Left colon (tissue), 2 donors: ENCODE measurements at places on chromosomes 16 and 17.
A peak's percentile ranks its signal among the peaks of the same experiment; 100 is the strongest.

DNA sequence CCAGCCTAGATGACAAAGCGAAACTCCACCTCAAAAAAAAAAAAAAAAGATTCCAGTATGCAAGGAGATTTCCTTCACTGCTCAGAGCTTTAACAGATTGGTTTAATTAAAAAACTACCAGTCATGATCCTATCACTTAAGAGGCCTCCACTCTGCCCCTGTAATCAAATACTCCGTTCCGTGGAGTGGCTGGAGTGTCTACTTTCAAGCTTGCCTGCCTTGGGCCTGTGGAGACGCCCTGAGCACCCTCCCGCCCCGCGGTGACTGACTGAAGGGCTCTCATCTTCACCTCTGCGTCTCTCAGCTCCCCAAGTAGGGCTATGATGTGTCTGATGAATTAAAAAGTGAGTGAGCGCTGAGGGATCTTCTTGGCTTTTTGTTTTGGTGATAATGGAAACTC lies 25.3 kb upstream of the TRPV3 start:
- DNase-seq, result no peak

GRCh38 chr17:79930062-79930876 lies 91.0 kb upstream of the CBX4 start:
- DNase-seq, result no peak

- DNase-seq, result no peak
These were observed 11.5 kb downstream of the TAC4 start for GRCh38 chr17:49836111-49837030.

DNA sequence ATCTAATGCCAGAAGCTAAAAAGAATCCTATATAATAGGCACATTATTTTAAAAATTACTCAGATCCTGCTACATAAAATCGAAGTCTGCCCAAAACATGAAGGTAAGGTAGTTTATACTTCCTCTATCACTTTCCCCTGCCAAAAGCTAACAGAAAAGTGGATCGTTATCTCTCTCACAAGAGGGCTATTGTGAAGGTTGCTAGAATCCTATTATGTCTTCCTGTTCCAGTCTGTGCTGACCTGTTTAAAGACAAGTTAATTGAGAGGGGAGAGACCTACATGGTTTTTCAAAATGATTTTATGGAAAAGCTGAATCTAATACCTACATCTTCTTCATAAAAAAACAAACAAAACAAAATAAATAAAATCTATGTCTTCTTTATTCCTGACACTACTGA lies 1410.9 kb upstream of the CDH8 start:
- DNase-seq, result no peak

DNA sequence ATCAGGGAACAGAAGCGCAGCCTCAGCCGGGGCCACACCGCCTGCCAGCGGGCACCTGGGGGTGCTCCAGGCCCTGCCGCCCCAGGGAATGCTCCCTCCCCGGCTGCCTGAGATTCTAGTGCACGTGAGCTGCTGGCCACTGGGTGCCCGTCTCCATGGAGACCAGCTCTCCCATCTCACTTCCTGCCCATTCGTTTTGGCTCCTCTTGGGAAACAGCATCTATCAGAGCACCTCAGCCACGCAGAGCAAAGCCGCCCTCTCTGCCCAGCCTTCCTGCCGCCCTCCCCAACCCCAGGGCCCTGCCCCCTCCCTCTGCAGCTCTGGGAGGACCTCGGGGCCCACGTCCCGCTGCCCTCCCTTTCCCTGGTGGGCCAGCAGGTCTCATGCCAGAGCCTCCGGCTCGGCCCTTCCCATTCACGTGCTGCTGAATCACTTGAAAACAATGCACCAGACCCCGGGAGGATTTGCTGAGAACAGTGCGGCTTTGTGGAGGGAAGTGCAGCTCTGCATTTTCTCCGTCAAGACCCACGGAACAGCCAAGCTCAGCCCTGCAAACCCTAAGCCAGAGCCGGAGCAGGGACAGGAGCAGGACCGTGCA lies 19.4 kb downstream of the CEP295NL start:
- peak; percentile 43 for DNase-seq

DNA sequence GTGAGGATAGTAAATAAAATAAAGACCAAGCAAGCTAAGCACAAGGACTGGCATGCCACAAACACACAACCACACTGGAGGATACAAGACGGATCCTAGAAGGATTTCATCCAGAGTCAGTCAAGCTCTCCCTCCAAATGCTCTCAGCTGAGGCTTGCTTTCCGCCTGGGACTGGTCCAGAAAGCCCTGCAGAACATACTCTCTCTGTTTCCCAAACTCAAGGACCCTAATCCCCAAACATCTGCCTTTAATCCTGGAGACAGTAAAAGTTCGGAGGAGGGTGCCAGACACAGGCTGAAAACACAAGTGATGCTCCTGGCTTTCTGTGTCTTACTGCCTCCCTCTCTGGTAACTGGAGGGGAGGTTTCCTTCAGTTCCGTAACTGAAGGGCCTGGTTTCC lies 5.3 kb upstream of the HSD11B2 start:
- DNase-seq, result no peak

- no peak for DNase-seq
These were observed 3.9 kb upstream of the LUC7L3 start for GRCh38 chr17:50715471-50715870.

- no peak for DNase-seq
These were observed 40.6 kb downstream of the STH start for GRCh38 chr17:46039592-46040186.

GRCh38 chr17:59330053-59330942 lies 1.2 kb upstream of the YPEL2 start:
- DNase-seq, result peak; percentile 90

DNA sequence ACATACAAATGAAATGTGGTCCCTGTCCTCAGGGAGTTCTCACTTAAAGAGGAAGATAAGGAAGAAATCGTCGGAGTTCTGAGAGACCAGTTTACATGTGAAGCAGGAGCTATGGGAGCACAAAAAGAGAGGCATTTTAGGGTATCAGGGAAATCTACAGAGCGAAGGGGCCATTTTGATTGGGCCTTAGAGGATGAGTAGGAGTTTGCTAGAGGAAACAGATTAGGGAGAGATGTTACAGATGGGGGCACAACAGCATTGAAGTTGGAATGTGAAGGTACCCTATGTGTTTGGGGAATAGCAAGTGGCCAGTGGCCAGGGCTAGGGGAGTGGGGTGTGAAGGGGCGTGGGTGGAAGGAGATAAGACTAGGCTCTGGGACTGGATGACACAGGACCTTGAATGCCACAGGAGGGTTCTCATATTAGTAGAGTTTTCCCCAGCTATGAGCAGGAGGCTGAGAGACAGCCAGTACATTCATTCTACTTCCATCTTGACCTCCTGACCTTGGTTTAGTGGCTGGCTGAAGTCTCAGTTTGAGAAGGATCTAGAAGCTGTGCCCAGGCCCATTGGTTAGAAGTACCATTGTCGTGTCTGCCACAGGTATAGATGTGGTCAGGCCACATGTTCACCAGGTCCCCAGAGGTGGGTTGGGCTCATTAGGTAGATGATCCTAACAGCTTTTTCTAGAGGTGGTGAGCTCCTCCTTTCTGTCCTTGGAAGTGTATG lies 34.8 kb downstream of the CPNE2 start:
- DNase-seq, result no peak

DNA sequence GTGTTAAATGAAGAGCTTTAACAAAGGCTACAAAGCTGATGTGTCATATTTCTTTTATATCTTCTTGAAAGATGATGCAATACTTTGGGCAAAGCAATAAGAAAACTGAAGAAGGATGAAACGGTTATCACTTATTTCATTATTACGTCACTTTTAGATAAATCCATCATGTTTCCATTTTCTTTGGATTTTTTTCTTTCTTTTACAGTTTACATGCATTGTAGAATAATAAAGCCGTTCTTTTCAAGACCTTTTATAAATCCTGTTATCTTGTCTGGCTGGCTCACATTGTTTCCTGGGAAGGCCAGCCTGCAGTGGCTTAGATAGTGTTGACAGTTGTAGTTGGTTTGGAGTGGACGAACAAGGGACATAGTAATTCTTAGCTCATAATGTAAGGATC lies 28.9 kb downstream of the TANC2 start:
- DNase-seq, result no peak

- DNase-seq, result no peak
These were observed 92.3 kb downstream of the PITPNC1 start for GRCh38 chr17:67469208-67469980.

DNA sequence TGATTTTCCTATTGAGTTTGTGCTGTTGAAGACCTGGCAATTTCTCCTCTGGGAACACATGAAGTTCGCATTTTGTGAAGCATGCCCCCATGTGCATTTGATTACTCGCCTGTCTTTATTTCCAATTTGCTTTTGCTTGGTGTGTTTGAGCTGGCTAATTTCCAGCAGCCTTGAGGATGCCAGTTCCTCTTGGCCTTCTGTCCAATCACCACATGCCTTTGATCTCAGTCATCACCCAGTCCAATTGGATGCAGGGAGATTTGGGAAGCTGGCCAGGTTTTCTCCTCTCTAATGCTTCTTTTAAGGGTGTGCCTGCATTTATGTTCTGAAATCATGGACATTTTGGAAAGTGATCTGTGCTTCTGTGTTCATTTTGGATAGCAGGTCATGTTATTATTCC lies 3.8 kb upstream of the TMEM100 start:
- no peak for DNase-seq

GRCh38 chr16:17369421-17370222 lies 101.1 kb downstream of the XYLT1 start:
- peak; percentile 81 for DNase-seq

GRCh38 chr17:33623841-33624240 lies 330.7 kb upstream of the ASIC2 start:
- no peak for DNase-seq

- DNase-seq, result no peak
These were observed 673.6 kb downstream of the HS3ST4 start for GRCh38 chr16:26365161-26365940.

DNA sequence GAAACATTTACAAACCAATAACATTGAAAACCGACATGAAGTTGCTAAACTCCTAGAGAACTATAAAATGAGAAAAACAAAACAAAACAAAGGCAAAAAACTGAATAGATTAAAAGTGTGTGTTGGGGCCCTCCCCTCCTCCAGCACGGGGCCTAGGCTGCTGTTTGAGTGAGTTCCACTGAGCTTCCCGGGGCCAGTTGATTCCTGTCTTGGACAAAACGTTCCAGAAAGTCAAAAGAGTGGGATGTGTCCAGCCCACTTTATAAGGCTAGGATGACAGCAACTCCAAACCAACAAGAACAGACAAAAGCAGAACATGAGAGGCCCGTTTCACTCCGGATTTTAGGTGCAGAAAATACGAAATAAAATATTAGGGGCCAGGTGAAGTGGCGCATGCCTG lies 11.6 kb upstream of the CSNK1D start:
- DNase-seq, result no peak

- DNase-seq, result no peak
These were observed 60.0 kb upstream of the BRD7 start for GRCh38 chr16:50428742-50429141.

DNA sequence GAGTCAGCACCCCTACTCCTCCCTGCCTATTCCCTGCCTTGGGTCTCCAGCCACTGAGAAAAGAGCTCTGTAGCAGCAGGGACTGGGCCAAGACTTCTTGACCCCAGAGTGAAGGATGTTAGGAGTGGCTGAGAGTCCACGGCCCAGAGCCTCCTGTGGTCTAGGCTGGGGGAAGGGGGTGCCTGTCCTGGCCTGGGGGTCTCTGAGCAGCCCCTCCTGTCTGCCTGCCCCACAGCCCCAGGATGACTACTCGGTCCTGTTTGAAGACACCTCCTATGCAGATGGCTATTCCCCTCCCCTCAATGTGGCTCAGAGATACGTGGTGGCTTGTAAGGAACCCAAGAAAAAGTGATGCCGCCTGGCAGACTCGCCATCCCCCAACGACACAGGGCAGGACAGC lies 5.5 kb downstream of the SULT1A2 start:
- no peak for DNase-seq

- no peak for DNase-seq
These were observed 350.4 kb downstream of the C16orf95 start for GRCh38 chr16:86966777-86967176.

DNA sequence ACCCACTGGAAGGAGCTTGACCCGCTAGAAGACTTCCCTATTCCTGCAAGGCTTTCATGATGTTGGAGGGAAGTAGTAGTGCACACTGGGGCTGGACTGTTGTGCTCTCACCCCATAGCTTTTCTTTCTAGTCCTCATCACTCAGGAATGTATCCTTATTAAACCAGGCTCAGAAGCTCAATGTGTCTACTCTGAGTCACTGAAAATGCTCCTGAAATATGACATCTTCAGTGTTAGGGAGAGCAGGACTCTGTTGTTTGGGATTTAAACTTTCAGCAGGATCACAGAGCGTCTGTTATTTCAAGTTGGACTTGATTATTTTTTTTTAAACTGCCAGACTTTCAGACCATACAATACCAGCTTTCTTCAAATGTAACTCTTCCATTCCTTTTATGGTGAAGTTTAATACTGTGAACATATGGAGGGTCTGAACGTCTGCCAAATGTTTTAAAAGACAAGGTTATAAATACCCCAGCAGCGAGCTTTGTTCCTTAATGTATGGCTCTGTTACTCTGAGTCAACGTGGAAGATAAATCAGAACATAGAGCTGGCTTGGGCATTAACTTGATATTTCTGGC lies 257.5 kb downstream of the CDH11 start:
- no peak for DNase-seq

GRCh38 chr17:56313201-56313600 lies 159.9 kb downstream of the ANKFN1 start:
- no peak for DNase-seq

- no peak for DNase-seq
These were observed 206.5 kb downstream of the RBFOX3 start for GRCh38 chr17:79404136-79404911.

GRCh38 chr17:82201498-82201910 lies 11.1 kb downstream of the CCDC57 start:
- no peak for DNase-seq

- no peak for DNase-seq
These were observed 22.3 kb downstream of the CD300LF start for GRCh38 chr17:74690409-74690825.

DNA sequence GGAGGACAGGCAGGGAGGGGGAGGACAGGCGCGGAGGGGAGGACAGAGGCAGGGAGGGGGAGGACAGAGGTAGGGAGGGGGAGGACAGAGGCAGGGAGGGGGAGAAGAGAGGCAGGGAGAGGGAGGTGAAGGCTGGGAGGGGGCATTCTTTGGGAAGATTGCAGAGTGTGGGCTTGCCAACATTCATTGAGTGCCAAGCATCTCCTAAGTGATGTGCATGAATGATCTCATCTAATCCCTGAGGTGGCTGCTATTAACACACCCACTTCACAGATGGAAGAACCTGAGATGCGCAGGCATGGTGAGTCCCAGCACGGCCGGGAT lies 58.3 kb downstream of the NT5M start:
- no peak for DNase-seq

DNA sequence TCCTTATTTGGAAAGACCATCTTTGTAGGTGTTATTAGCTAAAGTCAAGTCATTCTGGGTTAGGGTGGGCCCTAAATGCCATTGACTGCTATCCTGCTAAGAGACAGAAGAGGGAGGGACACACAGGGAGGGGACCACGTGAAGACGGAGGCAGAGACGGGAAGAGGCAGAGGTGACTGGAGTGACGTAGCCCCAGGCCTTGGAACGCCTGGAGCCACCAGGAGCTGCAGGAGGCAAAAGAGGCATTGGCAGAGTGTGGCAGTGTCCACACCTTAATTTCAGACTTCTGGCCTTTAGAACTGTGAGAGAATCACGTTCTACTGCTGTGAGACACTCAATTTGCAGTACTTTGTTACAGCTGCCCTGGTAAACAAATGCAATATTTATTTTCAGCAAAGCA lies 13.3 kb downstream of the AFMID start:
- DNase-seq, result no peak
